Mammary epithelial cell (primary cell): ENCODE measurements at places on chromosomes 13 and 19. TPM values are rescaled to one million over a fixed set of nuclear protein-coding genes. Genes with fewer than 3 reads are reported as not detected.

The ZNF568 gene
- total RNA-seq, result 15.7 TPM

The SULT2A1 gene
- total RNA-seq, result not detected

The IL27RA gene
- total RNA-seq, result 3.2 TPM

The CEACAM4 gene
- total RNA-seq, result not detected

The EPS8L1 gene
- total RNA-seq, result 68.3 TPM

The SIGLECL1 gene
- total RNA-seq, result not detected

The CALR3 gene
- total RNA-seq, result not detected

The EXOC3L2 gene
- total RNA-seq, result 0.19 and 0.35 TPM in 2 replicates

The SIAH3 gene
- total RNA-seq, result under 0.01 TPM

The DLL3 gene
- total RNA-seq, result 1.7 and 1.9 TPM in 2 replicates

The STOML3 gene
- not detected for total RNA-seq

The SLITRK6 gene
- 20.3 TPM for total RNA-seq

The COX6B2 gene
- under 0.01 TPM for total RNA-seq

The SIGLEC12 gene
- total RNA-seq, result not detected in 2 replicates

The POLD1 gene
- total RNA-seq, result 25.3 and 49.8 TPM in 2 replicates

The RNF113B gene
- not detected for total RNA-seq

The NCR1 gene
- total RNA-seq, result not detected in 2 replicates

The CFAP97D2 gene
- not detected for total RNA-seq

The NRTN gene
- not detected in 2 replicates for total RNA-seq

The IFI30 gene
- 30.1 and 36.2 TPM in 2 replicates for total RNA-seq

The CRLF1 gene
- 4.8 and 7.1 TPM in 2 replicates for total RNA-seq

The HCN2 gene
- 1.6 and 1.7 TPM in 2 replicates for total RNA-seq

The ZNF726 gene
- total RNA-seq, result 2.5 TPM

The C19orf73 gene
- total RNA-seq, result 2.0 and 4.7 TPM in 2 replicates

The CDC42EP5 gene
- total RNA-seq, result 5.5 TPM

The ZNF558 gene
- total RNA-seq, result 38.3 TPM

The SLC25A41 gene
- not detected in 2 replicates for total RNA-seq

The NLRP4 gene
- total RNA-seq, result not detected in 2 replicates

The CEACAM5 gene
- total RNA-seq, result not detected in 2 replicates

The PGLYRP2 gene
- total RNA-seq, result not detected in 2 replicates

The KIR3DL2 gene
- total RNA-seq, result not detected in 2 replicates

The ZNF486 gene
- 5.7 and 7.8 TPM in 2 replicates for total RNA-seq

The GJB2 gene
- total RNA-seq, result 21.1 and 48.1 TPM in 2 replicates

The APOC1 gene
- 1.0 TPM for total RNA-seq

The FFAR2 gene
- total RNA-seq, result not detected

The SYNE4 gene
- 10.0 TPM for total RNA-seq

The SMIM44 gene
- 2.7 TPM for total RNA-seq

The TPTE2 gene
- total RNA-seq, result not detected

The SERTAD3 gene
- total RNA-seq, result 26.2 and 35.8 TPM in 2 replicates

The PLEKHA4 gene
- total RNA-seq, result 10.0 TPM

The KLK7 gene
- 13.6 and 47.3 TPM in 2 replicates for total RNA-seq

The IZUMO2 gene
- total RNA-seq, result not detected in 2 replicates

The FLT1 gene
- not detected for total RNA-seq

The IFNL2 gene
- total RNA-seq, result not detected

The THSD8 gene
- not detected for total RNA-seq

The SGTA gene
- 52.5 TPM for total RNA-seq

The VSTM1 gene
- not detected for total RNA-seq

The MCEMP1 gene
- not detected for total RNA-seq

The ATXN8OS gene
- not detected in 2 replicates for total RNA-seq

The TPRX2 gene
- not detected for total RNA-seq

The KLK4 gene
- total RNA-seq, result not detected

The AP2S1 gene
- 257 and 264 TPM in 2 replicates for total RNA-seq

The TUBA3C gene
- not detected in 2 replicates for total RNA-seq

The FCAR gene
- not detected in 2 replicates for total RNA-seq

The TMEM145 gene
- 0.21 TPM in 1 of 2 replicates, not detected in the other for total RNA-seq

The OR10H1 gene
- not detected in 2 replicates for total RNA-seq
